ENCODE measurements at places on chromosomes 1 and 21.

DNA sequence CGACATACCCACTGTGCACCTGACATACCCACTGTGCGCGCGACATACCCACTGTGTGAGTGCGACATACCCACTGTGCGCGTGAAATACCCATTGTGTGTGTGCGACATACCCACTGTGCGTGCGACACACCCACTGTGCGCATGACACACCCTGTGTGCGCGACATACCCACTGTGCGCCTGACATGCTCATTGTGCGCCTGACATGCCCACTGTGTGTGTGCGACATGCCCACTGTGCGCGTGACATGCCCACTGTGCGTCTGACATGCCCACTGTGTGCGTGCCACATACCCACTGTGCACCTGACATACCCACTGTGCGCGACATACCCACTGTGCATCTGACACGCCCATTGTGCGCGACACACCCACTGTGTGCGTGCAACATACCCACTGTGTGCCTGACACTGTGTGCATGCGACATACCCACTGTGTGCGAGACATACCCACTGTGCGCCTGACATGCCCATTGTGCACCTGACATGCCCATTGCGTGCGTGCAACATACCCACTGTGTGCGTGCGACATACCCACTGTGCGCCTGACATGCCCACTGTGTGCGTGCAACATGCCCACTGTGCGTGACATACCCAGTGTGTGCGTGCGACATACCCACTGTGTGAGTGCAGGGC, 2.5 kb upstream of the RRP1 start:
- DNase-seq = no peak

GRCh38 chr1:42593486-42594100, 64.6 kb upstream of the PPIH start:
- no peak for DNase-seq

GRCh38 chr21:43956670-43957035, 55.5 kb upstream of the TRAPPC10 start:
- DNase-seq = peak; percentile 44

GRCh38 chr21:25790878-25791204, 56.1 kb downstream of the GABPA start:
- DNase-seq = no peak

- DNase-seq = peak; percentile 87
Observed at GRCh38 chr1:7470904-7471638, 300.0 kb upstream of the VAMP3 start.

All from left lung (tissue), 14 donors.